ENCODE measurements at places on chromosomes 7 and 10. TPM values are rescaled to one million over a fixed set of nuclear protein-coding genes. Genes with fewer than 3 reads are reported as not detected.

Gene CUL2
- 24.8 TPM for total RNA-seq

Gene TRPV6
- total RNA-seq = not detected

Gene TACR2
- not detected for total RNA-seq

Gene TMEM270
- 0.23 TPM for total RNA-seq

Gene ZNF3
- total RNA-seq = 19.2 TPM

Gene PAX4
- not detected for total RNA-seq

Gene SPDYE5
- not detected for total RNA-seq

Gene AKR1D1
- total RNA-seq = not detected

Gene TFR2
- total RNA-seq = 2.1 TPM

Gene ASZ1
- not detected for total RNA-seq

Gene MYH16
- total RNA-seq = 0.81 TPM

Gene SLC25A40
- 6.5 TPM for total RNA-seq

Gene NKX1-2
- 0.07 TPM for total RNA-seq

Gene CROT
- 6.4 TPM for total RNA-seq

Gene NCF1
- not detected for total RNA-seq

Gene KIF20B
- 14.2 TPM for total RNA-seq

Gene C7orf57
- 0.20 TPM for total RNA-seq

Gene C10orf67
- total RNA-seq = not detected

Gene IFT22
- total RNA-seq = 55.2 TPM

Gene CALML5
- not detected for total RNA-seq

Gene CLCN1
- not detected for total RNA-seq

Gene MLLT10
- 31.0 TPM for total RNA-seq

Gene IL2RA
- not detected for total RNA-seq

Gene CYP2E1
- total RNA-seq = 0.35 TPM

Gene CDC14C
- not detected for total RNA-seq

Gene TMEM229A
- not detected for total RNA-seq

Gene DPYSL4
- 19.3 TPM for total RNA-seq

Gene SFMBT2
- total RNA-seq = 6.2 TPM

Gene CACNB2
- total RNA-seq = not detected

Gene ACSM6
- total RNA-seq = not detected

Gene IFIT3
- total RNA-seq = 5.0 TPM

Gene PDE6C
- not detected for total RNA-seq

Gene TSPAN15
- 106 TPM for total RNA-seq

Gene SLC18A2
- total RNA-seq = not detected

Gene DDX50
- total RNA-seq = 30.4 TPM

Gene PTPN12
- total RNA-seq = 54.8 TPM

Gene THSD7A
- total RNA-seq = 3.3 TPM

Gene SLC26A5
- not detected for total RNA-seq

Gene NXPH1
- not detected for total RNA-seq

Gene NPY
- total RNA-seq = not detected
